ENCODE measurements at places on chromosomes 4 and X.

DNA sequence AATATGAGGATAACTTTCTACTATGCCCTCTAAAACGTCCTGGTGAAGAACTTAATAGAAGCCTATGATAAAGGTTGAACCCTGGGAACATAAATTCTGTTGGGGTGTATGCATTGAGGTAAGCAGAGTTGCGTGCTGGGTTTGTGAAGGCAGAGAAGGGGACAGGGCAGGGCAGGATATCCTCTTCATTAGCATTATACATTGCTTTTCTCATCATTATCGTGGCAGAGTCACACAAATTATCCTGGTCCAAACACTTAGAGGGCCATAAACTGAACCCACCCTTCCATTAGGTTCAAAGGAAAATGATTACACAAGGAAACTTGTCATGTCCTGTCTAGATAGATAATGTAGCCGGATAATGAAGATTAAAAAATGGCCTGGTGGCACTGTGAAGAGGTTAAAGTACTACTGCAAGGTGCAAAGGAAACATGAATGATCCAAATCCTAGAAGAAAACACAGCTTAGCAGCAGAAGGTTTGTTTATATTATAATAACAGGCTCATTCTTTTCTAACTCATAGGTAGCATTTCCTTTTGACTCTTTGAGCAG lies 189.1 kb downstream of the SPCS3 start:
- DNase-seq = no peak

DNA sequence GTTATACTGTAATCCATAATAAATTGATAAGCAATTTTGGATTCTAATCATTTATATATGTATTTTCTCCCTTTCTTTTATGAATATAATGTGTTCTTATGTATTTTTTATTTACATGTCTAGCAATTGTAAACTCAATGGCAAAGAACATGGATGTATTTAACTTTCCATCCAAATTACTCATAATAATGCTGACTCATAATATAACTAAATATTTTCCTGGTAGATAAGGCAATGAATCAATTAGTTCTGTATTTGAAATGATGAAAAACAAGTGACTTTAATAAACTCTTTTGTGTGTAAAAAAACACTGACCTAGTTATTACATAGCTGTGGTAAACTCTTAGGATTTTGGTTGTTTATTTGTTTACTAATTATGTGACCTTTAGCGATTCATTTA lies 211.2 kb downstream of the DTHD1 start:
- no peak for DNase-seq

- DNase-seq = no peak
Observed at GRCh38 chr4:87209182-87209581, 11.2 kb downstream of the KLHL8 start.

GRCh38 chr4:118363166-118363565 lies 10.4 kb upstream of the PRSS12 start:
- DNase-seq = no peak

- no peak for DNase-seq
Observed at GRCh38 chr4:15376145-15376544, 51.7 kb upstream of the C1QTNF7 start.

- DNase-seq = no peak
Observed at GRCh38 chr4:189124149-189124758, 816.4 kb upstream of the FRG1 start.

- DNase-seq = no peak
Observed at GRCh38 chr4:188867796-188868195, 728.6 kb downstream of the TRIML1 start.

GRCh38 chr4:88672987-88673386 lies 24.6 kb downstream of the NAP1L5 start:
- peak; percentile 3 for DNase-seq

GRCh38 chr4:15479089-15479912 lies 9.6 kb downstream of the CC2D2A start:
- DNase-seq = no peak

GRCh38 chr4:83282049-83282535 lies 2.5 kb downstream of the COQ2 start:
- no peak for DNase-seq

DNA sequence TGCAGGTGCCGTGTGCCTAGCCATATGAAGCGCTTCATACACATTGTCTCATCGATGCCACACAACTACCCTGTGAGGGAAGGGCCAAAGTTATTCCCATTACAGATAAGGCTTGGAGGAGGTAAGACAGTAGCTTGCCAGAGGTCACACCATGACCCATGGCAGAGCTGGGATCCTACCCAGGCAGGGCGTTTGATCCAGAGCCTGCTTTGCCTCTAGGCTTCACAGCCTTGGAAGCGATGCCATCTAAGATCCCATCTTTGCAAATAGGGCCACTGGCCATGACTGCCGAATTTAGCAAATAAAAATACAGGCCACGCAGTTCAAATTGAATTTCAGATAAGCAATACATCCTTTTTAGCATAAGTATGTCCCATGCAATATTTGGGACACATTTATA lies 358.2 kb downstream of the BCOR start:
- DNase-seq = no peak

All from stimulated activated CD8-positive, alpha-beta memory T cell treated with anti-CD3 and anti-CD28 coated beads, Interleukin-4, amount 100 ng/mL, for 1 hour (primary cell).